ENCODE measurements at places on chromosomes 13 and 19. TPM values are rescaled to one million over a fixed set of nuclear protein-coding genes. Genes with fewer than 3 reads are reported as not detected.

- DNase-seq = peak; percentile 37
- no peak overlapping the region for H3K27ac ChIP-seq
- no peaks in the 10 kb centered on the region for H3K4me1 ChIP-seq
- no peak overlapping the region for H3K4me3 ChIP-seq
- H3K36me3 ChIP-seq = no peaks in the 10 kb centered on the region
Measured at GRCh38 chr19:40542202-40542859, 34.3 kb upstream of the SHKBP1 start.

DNA sequence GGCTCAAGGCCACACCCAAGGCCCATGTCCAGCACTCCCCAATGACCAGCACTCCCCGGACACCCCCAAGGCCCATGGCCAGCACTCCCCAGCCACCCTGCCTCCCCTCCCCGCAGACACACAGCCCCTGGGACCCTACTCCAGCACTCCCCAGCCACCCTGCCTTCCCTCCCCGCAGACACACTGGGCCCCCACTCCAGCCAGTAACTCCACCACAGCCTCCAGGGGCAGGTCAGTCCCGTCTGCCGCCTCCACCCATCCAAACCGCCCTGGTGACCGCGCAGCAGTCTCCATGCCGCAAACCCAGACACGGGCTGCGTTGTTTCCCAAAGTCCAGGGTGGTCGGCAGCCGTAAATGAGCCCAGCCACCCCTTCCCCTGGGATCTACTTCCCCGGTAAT is 70.7 kb downstream of the SPACA7 start:
- no peaks in the 10 kb centered on the region for H3K27me3 ChIP-seq
- no peaks in the 10 kb centered on the region for H3K36me3 ChIP-seq
- no peak for DNase-seq

- H3K36me3 ChIP-seq = no peaks in the 10 kb centered on the region
- H3K4me1 ChIP-seq = peaks cover 10% of the 10 kb centered on the region
- H3K27me3 ChIP-seq = no peaks in the 10 kb centered on the region
Measured at GRCh38 chr13:45446181-45446580, 18.6 kb upstream of the COG3 start.

DPF1 gene
- not detected for total RNA-seq

SERTM1 gene
- not detected for total RNA-seq
